ENCODE measurements at places on chromosomes 6 and 20.

DNA sequence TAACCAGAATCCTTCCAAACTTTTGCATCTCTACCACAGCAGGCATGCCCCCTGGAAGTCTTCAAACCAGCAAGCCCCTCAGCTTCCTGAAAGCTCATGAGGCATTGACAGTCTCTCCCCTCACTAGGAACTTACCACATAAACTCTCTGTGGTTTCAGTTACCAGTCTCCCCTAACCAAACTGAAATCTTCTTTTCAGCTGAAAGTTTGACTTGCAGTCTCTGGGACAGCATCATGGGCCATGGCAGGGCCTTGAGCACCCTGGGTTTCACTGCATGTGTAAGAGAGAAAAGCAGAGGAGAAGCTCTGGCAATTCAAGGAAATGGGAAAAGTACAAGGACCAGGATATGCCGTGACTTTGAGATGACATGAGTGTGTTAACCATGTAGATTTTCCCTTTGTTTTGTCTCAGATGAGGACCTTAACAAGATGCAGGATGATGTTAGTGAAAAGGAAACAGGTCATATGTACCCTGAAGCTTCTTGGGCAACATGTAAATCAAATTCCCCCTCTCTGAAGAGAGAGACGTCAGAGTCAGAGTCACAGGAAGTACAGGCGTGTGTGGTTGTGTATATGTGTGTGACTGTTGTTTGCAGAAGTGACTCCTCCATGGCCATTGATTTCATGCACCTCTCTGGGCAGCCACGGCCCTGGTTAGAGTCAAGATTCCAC is 106.3 kb downstream of the TNFRSF21 start:
- DNase-seq = no peak

- no peak for DNase-seq
Measured at GRCh38 chr6:119350952-119351372, 1.4 kb upstream of the MAN1A1 start.

DNA sequence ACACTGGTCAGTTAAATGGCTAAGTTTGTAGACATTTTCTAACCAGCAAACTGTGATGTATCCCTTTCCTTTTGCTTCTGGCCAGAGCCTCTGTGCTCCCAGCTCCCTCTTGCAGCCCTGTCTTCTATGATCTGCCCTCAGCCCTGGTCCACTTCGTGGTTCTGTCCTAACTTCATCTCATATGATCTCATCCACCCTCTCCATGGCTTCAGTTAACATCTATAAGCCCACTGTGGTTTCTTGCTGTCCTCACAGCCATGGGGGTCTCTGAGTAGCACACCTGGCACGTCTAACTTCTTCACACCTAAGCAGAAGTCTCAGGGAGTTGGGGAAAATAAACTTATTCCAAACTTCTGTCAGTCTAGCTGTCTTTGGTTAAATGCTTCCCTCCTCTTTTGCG is 81.8 kb downstream of the IRF4 start:
- DNase-seq = no peak

GRCh38 chr6:161439093-161439492 is 165.2 kb upstream of the AGPAT4 start:
- peak; percentile 24 for DNase-seq

DNA sequence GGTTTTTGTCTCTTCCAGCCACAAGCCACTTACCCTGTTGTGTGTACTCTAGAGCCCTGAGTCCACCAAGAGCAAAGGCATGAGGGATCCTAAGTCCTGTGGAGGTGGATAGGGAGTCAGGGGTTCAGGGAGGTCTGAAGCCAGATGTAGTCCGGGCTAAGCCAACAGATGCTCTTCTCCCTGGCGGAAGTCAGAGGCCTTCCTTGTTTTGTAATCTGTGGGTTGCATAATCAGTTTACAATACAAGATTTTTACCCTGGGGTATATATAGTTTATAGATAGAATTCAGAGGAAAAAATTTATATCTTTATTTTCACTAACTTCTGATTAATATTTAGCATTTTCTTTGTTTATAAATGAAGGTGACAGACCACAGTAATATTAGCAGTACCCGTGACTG is 9.2 kb downstream of the LAMP5 start:
- no peak for DNase-seq

- peak; percentile 1 for DNase-seq
Measured at GRCh38 chr6:50030777-50031562, 9.2 kb upstream of the DEFB110 start.

DNA sequence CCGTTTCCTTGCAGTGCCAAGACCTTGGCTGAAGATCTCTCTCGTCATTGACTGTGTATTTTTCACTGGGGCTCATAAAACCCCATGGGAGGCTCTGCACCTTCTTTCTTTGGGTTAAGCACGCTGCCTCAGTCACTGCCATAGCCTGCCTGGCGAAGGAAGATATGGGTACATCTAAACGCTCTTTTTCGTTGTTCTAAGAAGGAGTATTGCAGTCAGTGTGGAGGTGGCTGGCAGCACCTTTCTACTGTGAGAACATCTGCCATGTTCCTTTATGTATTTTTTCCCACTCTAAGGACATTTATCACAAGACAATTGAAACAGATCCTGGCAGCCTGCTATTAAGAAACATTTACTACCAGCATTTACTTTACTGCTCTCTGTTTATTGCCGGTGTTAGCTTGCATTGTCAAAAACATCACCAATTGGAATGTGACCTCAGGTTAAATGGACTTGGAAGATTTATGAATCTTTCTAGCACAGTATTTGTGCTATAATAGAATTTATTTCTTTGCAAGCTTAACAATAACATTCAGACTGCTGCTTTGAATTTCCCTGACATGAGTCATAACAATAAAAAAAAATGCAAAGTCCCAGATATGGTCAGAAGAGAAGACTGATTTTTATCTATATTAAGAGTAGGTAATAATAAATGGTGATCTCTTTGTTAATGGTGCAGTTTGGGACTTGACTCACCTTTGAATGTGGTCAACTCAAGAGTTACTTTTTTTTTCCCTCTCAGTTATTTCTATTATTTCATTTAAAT is 62.2 kb upstream of the CLDN20 start:
- DNase-seq = no peak

DNA sequence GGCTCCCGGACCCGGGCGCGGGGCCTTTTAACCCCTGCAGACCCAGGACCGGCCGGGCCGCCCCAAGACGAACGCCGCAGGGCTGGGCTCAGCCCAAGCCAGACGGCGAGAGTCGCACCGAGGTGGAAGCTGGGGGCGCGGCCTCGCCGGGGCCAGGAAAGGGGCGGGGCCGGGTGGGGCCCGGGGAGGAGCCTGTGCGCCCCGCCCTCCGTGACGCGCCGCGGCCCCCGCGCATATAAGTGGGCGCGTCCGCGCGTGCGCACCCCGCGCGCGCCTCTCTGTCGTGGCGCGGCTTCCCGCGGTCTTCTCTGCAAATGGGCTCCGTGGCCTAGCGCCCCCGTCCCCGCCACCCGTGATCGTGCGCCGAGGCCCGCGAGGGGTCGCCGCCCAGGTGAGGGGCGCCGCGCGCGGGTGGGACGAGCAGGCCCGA is at the start of gene PPDPF:
Gene PPDPF, plus strand, starts transcription at position 262 of the 430 bp plus-strand sequence. CDS start 544 bp downstream, outside the sequence.
- peak; percentile 85 for DNase-seq

- DNase-seq = no peak
Measured at GRCh38 chr6:140276133-140276532, 901.7 kb upstream of the CITED2 start.

DNA sequence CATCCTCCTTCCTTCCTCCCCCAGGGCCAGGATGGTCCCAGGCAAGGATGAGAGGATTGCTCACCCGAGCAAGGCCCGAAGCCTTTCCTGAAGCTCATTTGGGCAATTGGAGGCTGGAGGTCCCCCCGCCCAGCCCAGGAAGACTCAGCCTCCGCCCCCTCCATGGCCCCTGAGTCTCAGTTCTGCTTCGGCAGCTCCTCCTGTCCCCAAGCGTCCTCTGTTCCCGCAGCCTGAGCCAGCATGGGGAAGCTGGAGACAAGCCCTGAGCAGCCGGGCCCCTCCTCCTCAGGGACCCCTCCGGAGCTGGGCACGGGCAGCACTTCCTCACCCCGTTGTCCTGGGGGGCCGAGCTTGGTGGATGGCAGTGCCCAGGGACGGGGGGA is 26.0 kb downstream of the SLC17A9 start:
- DNase-seq = no peak

DNA sequence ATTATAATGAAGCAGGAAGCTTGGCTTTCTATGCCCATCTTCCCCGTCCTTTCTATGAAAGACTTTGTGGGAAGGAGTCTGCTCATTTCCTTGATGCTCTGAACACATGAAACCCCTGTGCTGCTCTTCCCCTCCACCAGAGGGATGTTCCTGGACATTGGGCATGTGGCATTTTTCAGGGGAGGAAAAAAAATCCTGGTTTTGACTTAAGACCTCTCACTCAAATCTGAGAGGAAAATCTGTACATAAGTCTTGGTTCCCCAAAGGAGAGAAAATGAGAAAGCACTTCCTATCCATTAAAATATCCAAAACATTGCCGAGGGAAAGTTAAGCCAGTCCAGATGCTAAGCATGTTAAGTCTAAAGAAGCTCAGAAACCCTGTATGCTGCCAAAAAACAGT is 393.0 kb downstream of the PAX1 start:
- DNase-seq = no peak

DNA sequence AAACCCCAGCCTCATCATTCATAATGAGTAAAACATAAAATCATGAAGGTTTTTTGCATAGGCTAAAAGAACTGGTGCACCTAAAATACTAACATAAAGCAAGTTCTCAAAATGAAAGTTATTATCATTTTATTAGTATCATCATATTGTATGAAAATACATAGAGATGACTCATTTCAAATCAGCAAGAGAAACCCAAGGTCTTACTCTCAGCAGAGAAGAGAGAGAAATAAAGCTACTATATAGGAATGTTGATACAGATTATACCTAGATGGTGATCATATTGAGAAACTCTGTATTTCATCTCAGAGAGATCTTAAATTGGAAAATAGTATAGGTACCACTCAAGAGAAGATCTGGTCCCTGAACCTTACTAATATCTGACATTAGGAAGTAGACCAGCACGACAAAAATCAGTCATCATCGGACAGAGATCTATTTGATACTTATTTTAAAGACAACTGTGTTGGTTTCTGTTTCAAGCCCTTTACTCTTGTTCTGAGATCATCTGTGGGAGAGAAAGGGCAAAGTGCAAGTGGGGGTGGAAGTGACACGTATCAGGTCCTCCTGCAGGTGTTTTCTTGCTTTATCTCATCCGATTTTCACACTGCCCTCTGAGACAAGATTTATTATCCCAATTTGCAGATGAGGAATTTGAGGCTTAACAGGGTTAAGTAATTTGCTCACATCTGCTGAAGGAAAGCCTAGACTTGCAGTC is 532.3 kb downstream of the MAFB start:
- DNase-seq = no peak

- DNase-seq = peak; percentile 87
Measured at GRCh38 chr6:127518710-127519468, at the start of gene MTCL3. MTCL3 (minus strand) TSS chr6:127519335.

DNA sequence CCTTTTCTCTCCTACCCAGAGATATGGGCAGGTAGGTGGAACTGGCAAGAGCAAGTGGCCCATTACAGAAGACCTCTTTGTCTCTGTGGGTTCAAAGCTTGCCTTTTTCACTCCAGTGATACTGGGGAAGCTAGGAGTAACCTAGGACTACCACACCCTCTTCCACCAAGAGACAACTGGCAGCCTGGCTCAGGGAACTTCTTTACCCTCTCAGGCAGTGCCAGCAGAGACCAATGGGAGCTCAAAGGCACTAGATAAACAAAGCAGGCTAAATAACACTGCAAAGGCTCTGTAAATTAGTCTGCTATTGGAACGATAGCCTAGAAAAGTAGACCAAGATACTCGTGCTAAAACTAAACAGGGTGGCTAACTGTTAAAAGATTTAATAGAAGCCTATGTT is 32.1 kb downstream of the ATRN start:
- DNase-seq = no peak

DNA sequence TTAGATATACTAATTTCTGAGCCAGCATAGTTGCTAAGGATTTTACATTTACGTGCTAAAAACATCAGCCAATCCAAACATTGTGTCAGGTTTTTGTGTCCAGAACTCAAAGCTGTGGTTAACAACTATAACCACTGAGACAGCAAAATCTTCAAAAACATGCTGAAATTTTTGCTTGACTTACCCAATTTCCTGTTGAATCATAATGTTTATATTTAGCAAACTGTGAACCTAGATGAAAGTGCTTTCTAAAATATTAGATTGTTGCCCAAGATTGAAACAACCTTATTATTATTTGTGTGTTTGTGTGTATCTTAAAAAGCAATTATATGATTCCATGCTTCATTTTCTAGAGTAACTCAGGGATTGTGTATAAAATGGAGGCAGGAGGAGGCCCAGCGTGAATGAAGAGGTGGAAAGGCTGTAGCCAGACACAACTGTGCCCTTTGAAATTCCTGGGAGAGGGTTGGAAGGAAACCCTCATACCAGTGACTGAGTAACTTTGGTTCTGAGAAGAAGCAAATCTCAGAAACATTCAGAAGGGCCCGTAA is 48.0 kb downstream of the ARMC2 start:
- DNase-seq = no peak

GRCh38 chr20:9279918-9280401 is 211.1 kb downstream of the PLCB4 start:
- no peak for DNase-seq

DNA sequence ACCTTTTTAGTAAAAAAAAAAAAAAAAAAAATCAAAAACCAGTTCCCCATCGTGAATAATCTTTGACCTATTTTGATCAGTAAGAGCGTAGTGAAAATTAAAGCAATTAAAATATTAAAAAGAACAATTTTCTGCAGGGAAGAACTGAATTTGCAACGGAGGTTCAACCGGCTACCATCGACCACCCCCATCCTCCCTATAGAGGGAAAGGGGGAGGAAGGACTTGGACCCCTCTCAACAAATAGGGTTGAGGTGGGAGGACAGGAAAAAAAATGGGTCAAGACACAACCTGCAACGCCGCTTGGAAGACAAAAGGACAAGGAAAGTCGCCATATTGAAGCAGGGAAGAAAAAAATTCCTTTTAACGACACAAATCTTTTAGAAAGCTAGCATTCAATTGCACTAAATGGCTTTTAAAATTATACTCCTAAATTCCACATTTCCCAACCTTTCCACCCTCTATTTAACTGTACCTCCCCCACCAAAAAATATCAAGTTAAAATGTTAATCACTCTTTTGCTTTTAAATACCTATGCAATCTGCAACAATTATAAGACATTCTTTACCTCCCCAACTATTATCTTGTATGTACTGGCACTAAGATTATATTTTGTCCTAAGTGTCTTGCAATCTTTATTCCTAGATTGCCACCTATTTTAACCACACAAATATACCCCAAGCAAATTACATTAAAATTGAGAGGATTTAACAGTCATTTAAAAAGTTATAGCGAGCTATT is 1.7 kb downstream of the PPP1R10 start:
- DNase-seq = peak; percentile 14

- no peak for DNase-seq
Measured at GRCh38 chr6:130912434-130912833, 85.2 kb downstream of the SMLR1 start.

All from NCI-H2107 (cell line).